ENCODE measurements at places on chromosomes 11 and 22.

DNA sequence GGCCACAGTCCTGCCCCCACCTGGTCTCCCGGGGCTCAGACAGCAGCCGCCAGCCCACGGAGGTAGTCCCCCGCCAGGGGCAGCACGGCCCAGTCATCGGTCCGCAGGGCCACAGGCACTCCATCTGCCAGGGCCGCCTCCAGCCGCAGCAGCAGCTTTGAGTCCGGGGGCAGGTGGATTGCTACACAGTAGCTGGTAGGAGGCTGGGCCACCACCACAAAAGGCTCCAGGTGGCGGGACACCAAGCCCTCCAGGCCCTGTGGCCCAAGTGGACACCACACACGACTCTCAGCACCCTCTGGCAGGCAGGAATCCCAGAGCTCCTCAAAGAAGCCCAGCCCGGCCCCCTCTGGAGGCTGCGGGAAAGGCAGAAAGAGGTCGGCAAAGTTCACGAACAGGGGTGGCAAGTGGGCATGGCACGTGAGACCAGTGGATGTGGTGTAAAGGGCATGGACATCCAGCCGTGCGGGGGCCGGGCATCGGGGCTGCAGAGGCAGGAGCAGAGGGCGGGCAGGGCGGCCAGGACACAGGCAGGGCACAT is 2.9 kb downstream of the AP5B1 start:
- no peak for DNase-seq

DNA sequence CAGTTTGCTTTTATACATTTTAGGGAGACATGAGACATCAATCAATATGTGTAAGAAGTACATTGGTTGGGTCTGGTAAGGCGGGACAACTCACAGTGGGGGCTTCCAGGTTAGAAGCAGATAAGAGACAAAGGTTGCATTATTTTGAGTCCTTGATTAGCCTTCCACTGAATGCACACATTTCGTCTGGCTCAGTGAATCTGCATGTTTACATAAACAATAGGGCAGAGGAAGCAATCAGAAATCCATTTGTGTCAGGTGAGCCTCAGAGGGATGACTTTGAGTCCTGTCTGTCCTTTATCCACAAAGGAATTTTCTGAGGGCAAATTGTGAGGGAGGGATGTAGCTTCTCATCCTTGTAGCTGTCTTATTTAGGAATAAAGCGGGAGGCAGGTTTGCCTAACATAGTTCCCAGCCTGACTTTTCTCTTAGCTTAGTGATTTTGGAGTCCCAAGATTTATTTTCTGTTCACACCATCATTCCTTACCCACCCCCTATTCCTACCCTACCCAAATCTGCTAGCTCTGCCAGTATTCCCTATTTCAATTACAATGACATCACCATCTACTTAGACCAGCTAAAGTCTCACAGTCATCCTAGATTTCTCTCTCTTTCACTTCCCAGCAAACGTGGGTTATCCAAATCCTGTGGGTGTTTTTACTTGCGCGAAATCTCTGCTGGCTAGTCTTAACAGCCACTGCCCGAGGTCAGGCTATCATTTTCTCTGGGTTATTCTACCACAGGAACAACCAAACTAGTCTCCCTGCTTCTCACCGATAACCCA is 2.9 kb downstream of the SC5D start:
- DNase-seq = no peak

- no peak for DNase-seq
Measured at GRCh38 chr11:22984045-22984444, 123.8 kb upstream of the CCDC179 start.

DNA sequence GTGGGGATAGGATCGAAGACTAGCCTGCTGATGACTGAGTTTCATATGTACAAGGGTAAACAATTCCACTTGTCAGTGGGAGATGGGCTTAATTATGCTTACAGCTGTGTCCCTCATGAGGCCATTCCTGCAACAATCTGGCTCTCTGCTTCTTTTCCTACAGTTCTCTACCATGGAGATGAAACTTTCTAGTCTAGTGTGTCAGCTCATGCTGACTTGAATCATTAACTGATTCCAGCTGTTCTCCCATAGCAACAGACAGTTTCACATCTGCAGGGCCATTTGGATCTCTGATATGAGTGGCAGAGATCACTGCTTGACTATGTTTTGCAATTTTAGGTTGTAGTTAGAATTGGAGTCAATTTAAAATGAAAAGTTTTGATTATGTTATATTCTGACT is 1251.7 kb upstream of the RAG2 start:
- no peak for DNase-seq

GRCh38 chr11:73991471-73992006 is 8.9 kb upstream of the UCP2 start:
- no peak for DNase-seq

- DNase-seq = no peak
Measured at GRCh38 chr11:127057126-127057525, 56.6 kb upstream of the KIRREL3 start.

DNA sequence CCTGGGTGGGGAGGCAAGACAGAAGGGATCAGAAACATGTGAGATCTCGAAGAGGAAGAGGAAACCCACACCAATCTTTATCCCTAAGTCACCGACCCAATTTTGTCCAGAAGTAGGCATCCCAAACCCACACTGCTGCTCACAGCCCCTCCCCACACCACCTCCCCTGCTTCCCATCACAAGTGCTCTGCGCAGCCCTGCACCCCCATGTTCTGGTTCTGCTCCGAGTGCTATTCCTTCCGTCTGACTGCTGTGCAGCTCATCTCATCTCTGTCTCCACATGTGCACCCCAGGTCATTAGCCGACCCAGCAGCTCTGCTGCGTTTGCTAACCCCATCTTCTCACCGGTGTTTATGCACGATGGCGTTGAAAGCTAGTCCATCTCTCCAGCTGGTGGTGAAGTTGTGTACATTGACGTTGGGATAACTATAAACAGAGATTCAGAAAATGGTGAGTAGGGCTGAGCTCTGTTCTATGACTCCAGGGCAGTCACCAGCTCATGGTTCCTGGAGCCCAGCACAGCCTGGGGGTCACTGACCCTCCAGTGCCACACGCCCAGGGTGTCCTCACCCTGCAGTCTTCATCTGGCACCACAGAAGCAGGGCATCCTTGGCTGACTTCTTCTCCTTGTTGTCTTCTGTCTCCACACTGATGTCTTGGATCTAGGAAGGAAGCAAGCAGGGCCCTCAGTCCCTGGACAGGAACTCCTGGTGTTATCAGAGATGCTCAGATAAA is 15.1 kb downstream of the SPTBN2 start:
- DNase-seq = no peak

- DNase-seq = no peak
Measured at GRCh38 chr11:130279989-130280388, 34.7 kb downstream of the ZBTB44 start.

- no peak for DNase-seq
Measured at GRCh38 chr11:27231530-27231929, 131.5 kb downstream of the CCDC34 start.

DNA sequence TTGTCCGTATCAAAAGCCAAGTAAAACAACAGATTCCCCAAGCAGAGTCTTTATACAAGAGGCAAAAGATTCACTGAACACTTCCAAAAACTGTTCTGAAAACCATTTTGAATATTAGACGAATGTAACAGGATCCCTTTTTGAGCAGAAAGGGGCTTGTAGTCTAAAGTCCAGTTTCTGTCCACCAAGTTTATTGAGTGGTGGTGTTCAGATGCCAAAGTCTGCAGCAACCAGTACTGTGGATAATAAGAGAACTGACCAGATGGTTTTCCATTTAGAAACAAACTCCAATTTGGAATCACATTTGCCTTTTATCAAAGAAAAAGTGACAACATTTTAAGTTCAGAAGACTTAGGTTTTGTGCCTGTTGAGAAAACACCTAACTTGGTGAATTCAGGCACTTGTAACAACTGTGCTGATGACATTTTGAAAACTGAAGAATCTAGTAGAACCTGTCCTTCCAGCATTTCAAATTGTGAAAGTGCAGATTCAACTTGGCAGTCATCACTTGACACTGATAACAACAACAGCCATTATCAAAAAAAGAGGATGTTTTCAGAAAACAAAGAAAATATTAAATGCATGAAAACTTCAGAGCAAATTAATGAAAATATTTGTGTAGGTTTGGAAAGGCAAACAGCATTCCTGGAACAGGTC is 217.1 kb downstream of the CSNK2A3 start:
- DNase-seq = no peak

Measured in RWPE2 (cell line).